ENCODE measurements at places on chromosomes 6 and 20. TPM values are rescaled to one million over a fixed set of nuclear protein-coding genes. Genes with fewer than 3 reads are reported as not detected.

DNA sequence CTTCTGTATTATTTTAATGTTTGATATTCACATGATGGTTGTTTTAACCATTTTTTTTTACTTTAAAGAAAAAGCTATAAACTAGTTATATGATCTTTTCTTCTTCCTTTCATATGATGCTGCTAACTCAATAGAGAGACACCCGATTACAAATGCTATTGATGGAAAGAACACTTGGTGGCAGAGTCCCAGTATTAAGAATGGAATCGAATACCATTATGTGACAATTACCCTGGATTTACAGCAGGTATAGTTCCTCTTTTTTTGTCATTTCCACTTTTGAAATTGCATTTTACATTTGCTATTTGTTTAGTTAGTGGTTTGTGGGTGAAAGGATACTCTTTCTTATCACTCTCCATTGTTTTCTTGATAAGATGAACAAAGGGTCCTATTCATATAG, 176.7 kb downstream of the LAMA2 start:
- no peak for DNase-seq

- DNase-seq, result peak; percentile 59
Measured at GRCh38 chr20:45798935-45799642, 7.3 kb downstream of the DNTTIP1 start.

GRCh38 chr6:148076051-148076450, 266.6 kb upstream of the SASH1 start:
- no peak for DNase-seq

DNA sequence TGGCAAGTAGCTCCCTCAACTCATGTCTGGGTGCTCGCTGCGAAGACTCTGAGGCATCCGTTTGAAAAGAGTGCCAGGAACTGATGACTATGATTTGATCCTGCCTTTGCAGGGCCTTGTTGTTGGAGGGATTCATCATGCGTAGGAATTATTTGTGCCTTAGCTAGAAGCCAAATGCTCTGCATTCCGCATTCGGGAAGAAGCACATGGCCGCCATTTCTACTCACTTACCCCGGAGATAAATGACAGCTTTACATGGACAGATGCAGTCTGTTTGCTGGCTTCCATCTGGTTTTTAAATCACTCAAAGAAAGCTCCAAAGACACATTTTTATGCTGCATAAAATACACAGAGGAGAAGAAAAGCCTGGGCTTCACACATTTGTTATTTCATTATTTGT, 363.3 kb upstream of the CDH4 start:
- peak; percentile 17 for DNase-seq

DNA sequence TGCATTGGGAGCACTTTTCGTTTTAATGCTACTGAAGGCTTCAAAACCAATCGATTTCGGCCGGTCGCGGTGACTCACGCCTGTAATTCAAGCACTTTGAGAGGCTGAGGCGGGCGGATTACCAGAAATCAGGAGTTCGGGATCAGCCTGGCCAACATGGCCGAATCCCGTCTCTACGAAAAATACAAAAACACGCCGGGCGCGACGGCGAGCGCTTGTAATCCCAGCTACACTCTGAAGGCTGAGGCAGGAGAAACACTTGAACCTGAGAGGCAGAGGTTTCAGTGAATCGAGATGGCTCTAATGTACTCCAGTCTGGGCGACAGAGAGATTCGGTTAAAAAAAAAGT, 58.4 kb downstream of the TRIM38 start:
- DNase-seq, result no peak

DNA sequence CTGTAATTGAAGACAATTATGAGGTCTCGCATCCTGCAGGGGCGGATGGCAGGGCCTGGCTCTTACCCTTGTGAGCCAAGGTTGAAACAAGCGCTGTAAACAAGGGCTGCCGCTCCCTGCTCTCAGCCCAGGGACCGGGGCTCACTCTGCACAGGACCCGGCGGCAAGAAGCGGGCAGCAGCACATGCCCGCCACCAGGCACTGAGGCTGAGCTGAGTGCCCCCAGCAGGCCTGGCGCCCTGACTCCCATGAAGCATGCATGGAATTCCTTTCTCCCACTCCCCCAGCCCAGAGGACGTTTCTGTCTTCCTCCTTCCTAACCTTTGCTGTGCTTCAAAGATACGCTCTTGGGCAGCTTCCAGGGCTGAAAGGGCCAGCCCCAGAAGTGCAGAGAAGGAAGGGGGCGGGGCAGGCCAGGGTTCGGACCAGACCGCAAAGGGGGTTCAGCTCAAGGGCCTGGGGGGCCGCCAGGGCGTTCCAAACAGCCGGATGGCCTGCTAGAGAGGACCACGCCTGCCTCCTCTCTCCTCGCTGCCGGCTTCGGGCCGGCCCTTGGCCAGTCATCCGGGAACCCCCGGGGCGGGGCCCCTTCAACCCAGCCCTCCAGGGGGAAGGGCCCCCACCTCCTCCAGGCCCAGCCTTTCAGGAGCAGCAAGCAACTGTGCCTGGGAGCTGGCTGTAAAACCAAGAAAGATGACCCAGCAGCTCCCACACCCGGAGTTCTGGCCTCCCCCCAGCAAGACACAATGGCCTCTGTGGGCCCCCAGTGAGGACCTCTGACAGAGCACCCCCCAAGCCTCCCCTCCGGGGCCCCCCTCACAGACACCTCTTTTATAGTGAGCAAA, 109.9 kb downstream of the NOL4L start:
- DNase-seq, result peak; percentile 97

DNA sequence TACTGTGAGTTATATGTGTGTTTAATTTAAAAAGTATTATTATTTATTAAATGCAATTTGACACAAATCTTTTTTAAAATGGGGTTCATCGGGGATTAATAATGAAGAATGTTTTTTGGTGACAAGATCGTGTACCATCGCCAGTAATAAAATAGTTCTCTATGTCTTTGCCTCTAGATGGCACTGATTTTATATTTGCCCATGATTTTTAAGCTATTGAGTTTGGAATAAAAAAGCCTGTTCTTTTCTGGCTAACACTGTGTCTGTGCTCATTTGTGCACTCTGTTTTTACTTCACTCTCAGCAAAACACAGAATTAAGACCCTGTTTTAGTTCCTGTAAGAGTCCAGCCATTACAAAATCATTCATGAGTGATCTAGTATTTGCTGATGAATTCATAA, 127.0 kb downstream of the FARS2 start:
- DNase-seq, result no peak

- no peak for DNase-seq
Measured at GRCh38 chr6:35402856-35403191, 49.3 kb upstream of the FANCE start.

- peak; percentile 87 for DNase-seq
Measured at GRCh38 chr20:62368976-62369814, 2.1 kb upstream of the LAMA5 start.

DNA sequence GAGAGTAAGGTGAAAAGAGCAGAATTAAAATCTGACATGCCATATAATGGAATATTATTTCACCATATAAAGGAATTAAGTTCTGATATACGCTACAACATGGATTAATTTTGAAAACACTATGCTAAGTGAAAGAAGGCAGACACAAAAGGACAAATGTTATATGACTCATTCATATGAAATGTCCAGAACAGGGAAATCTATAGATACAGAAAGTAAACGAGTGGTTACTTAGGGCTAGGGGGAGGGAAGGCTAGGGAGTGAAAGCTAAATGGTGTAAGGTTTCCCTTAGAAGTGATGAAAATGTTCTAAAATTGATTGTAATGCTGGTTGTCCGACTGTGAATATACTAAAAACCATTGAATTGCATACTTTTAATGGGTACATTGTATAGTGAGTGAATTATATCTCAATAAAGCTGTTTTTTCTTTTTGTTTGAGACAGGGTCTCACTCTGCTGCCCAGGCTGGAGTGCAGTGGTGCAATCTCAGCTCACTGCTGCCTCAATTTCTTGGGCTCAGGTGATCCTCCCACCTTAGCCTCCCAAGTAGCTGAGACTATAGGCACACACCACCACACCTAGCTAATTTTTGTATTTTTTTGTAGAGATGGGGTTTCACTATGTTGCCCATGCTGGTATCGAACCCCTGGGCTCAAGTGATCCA, 8.2 kb downstream of the PRPH2 start:
- no peak for DNase-seq

DNA sequence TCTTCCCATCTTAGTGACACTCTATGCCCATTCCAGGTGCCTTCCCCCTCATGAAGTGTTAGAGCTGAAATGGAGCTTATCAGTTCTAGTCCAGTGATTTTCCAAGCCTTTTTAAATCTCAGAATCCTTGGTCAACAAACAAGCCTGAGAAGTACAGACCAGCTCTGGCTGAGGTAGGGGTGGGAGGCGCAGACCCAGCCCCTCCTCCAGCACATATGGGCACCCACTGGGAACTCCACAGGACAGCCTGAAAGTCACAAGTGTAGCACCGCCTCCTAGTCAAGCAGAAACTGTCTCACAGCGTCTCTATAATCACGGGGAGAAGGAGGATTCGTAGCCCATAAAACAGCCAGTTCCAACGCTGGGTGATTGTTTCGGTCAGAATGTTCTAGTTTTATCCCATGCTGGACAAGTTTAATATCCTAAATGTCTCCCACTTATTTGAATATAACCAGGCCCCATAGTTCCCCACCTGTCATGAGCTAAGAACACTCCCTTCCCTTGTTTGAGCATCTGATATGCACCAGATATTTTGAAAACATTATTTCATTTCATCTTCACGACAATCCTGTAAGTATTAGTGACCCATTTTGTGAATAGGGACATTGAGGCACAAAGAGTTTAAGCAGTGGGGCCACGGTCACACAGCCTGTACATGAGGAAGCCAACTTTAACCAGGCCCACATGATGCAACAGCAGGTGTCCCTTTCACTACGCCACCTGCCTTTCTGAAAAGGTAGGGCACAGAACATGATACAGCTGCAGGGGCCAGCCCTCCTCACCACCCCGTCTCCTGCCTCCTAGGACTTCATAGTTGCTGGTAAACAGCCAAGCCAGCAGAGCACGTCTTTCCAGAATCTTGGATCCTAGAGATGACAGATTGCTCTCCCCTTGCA, 40.1 kb downstream of the TRAF3IP2 start:
- no peak for DNase-seq

GRCh38 chr6:77834591-77834996, 181.8 kb downstream of the MEI4 start:
- no peak for DNase-seq

DNA sequence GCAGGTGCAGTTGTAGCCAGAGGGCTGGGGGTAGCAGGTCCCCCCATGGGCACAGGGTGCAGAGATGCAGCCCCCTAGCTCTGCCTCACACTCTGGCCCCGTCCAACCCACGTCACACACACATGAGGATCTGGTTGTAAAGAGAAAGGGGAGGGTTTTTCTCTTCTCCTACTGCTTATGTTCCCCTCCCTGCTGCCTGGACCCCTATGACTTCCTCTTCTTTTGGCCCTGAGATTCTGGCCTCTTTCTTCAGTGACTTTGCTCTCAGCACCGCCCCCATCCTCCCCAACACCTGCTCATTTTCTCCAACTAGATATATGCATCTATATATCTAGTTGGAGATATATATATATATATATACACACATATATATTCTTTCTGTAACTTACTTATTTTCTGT, 9.7 kb downstream of the NOTCH4 start:
- no peak for DNase-seq

DNA sequence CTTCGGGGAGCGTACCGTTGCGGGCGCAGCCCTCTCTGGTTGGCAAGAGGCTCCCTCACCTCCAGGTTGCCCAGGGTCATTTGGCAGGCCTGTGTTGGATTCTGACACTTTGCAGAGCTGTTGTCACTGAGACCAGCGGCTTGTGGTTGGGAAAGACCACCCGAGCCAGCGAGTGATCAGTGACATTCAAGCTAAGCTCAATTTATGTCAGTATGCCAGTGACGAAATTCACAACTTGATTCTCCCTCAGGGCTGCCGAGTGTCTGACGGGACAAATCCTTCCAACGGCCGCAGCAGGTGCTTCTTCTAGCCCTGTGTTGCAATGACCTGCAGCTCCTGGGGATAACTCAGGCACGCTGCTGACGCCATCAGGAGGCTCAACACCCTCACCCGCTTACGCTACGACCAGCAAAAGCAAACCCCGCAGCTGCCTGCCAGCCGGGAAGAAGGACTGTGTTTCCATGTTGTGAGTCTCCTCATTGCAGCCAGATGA, 16.9 kb upstream of the SLC22A2 start:
- DNase-seq, result peak; percentile 44

GRCh38 chr6:88403486-88403885, 237.3 kb upstream of the CNR1 start:
- no peak for DNase-seq

GRCh38 chr6:84273048-84273809, 45.8 kb upstream of the CEP162 start:
- DNase-seq, result peak; percentile 89

GRCh38 chr6:84425971-84426705, 198.7 kb upstream of the CEP162 start:
- DNase-seq, result no peak

DNA sequence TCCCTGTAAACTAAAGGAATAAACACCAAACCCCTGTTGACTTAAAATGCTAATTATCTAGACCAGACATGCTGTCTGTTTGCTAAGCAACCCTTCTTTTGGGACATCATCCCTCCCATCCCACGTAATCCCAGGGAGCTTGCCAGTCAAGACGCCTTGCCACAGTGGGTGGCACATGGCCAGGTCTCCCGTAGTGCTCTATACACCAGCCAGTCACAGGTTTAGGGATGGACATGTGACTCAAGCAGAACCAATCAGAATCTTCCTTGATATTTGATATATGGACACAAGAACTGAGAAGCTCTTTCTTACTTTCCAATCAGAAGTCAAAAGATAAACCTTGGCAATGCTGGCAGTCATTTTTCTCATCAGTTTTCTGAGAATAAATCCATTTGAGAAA, 60.0 kb downstream of the CNKSR3 start:
- DNase-seq, result no peak

GRCh38 chr20:3732327-3733118, at the start of gene HSPA12B:
HSPA12B (plus strand) TSS chr20:3732685; CDS start chr20:3738675, 5,990 bp downstream.
- peak; percentile 85 for DNase-seq

The WFDC6 gene
- total RNA-seq, result not detected

The KHDC1 gene
- total RNA-seq, result 2.3 TPM

The IL17A gene
- not detected for total RNA-seq

The SIRPD gene
- total RNA-seq, result not detected

The TRIM31 gene
- not detected for total RNA-seq

The ALDH8A1 gene
- total RNA-seq, result 1.1 TPM

The HIVEP1 gene
- 17.1 TPM for total RNA-seq

The CAP2 gene
- total RNA-seq, result 56.3 TPM

The FAM120B gene
- 19.6 TPM for total RNA-seq

The MUC22 gene
- not detected for total RNA-seq

The BMP2 gene
- total RNA-seq, result 1.9 TPM

The ADTRP gene
- 0.22 TPM for total RNA-seq

The RNF144B gene
- total RNA-seq, result 7.1 TPM

The TP53TG5 gene
- not detected for total RNA-seq
